GM12878 (cell line): ENCODE measurements at places on chromosomes 1 and 21. TPM values are rescaled to one million over a fixed set of nuclear protein-coding genes. Genes with fewer than 3 reads are reported as not detected.

The G0S2 gene
- 0.24 and 0.51 TPM in 2 replicates for total RNA-seq

The OR2AK2 gene
- not detected in 2 replicates for total RNA-seq

The DNASE2B gene
- not detected in 2 replicates for total RNA-seq

The CFAP74 gene
- not detected in 2 replicates for total RNA-seq

The VCAM1 gene
- total RNA-seq: 5.9 and 6.1 TPM in 2 replicates

The KRTAP20-2 gene
- not detected in 2 replicates for total RNA-seq

The FCGR3A gene
- total RNA-seq: 0.10 TPM in 1 of 2 replicates, not detected in the other

The SELL gene
- 43.6 and 55.2 TPM in 2 replicates for total RNA-seq

The FAM151A gene
- 0.13 TPM in 1 of 2 replicates, not detected in the other for total RNA-seq

The PCSK9 gene
- total RNA-seq: 0.15 and 0.21 TPM in 2 replicates

The VASH2 gene
- 29.2 and 29.7 TPM in 2 replicates for total RNA-seq

The SELENBP1 gene
- total RNA-seq: 0.41 and 0.45 TPM in 2 replicates

The TNFRSF18 gene
- 6.1 and 6.3 TPM in 2 replicates for total RNA-seq

The NTRK1 gene
- 0.19 TPM in 1 of 2 replicates, not detected in the other for total RNA-seq

The SPATA1 gene
- total RNA-seq: 2.2 and 2.4 TPM in 2 replicates

The OR2T6 gene
- not detected in 2 replicates for total RNA-seq

The C1orf141 gene
- total RNA-seq: not detected in 2 replicates

The ZP4 gene
- total RNA-seq: not detected in 2 replicates

The CNR2 gene
- total RNA-seq: 13.6 and 15.1 TPM in 2 replicates

The OR6K6 gene
- total RNA-seq: not detected in 2 replicates

The CTSK gene
- 0.77 and 0.90 TPM in 2 replicates for total RNA-seq

The FCRLB gene
- total RNA-seq: 7.9 and 8.3 TPM in 2 replicates

The PLA2G2A gene
- total RNA-seq: 0.36 TPM in 1 of 2 replicates, not detected in the other

The GPR89A gene
- total RNA-seq: 21.8 and 22.7 TPM in 2 replicates

The SHE gene
- total RNA-seq: 0.05 TPM in 2 replicates

The SPRR2G gene
- not detected in 2 replicates for total RNA-seq

The PDZK1 gene
- total RNA-seq: 0.10 TPM in 1 of 2 replicates, not detected in the other

The LIN28A gene
- total RNA-seq: 0.58 and 0.59 TPM in 2 replicates

The SLC6A17 gene
- total RNA-seq: not detected in 2 replicates

The SLC37A1 gene
- total RNA-seq: 30.7 and 34.8 TPM in 2 replicates

The RXRG gene
- not detected in 2 replicates for total RNA-seq

The OXCT2 gene
- 0.98 and 1.9 TPM in 2 replicates for total RNA-seq
